ENCODE measurements at places on chromosomes 13 and 19. TPM values are rescaled to one million over a fixed set of nuclear protein-coding genes. Genes with fewer than 3 reads are reported as not detected.

DNA sequence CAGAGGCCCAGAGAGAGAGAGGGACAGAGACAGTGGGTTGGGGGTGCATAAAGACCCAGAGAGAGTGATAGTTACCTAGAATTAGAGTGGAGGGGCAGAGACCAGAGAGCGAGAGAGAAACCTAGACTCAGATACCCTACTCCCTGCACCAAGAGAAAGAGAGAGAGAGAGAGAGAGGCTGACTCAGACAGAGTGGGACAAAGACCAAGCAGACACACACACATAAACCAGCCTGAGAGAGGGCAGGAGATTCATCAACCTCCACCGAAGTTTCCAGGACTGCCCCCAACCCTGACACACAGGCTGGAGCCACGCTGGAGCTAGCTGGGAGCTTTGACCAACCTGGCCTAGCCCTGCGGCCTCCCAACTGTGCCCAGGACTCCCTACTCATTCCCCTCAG is 12.9 kb downstream of the SYT3 start:
- DNase-seq, result no peak

The TMEM221 gene
- total RNA-seq, result 0.18 TPM

DNA sequence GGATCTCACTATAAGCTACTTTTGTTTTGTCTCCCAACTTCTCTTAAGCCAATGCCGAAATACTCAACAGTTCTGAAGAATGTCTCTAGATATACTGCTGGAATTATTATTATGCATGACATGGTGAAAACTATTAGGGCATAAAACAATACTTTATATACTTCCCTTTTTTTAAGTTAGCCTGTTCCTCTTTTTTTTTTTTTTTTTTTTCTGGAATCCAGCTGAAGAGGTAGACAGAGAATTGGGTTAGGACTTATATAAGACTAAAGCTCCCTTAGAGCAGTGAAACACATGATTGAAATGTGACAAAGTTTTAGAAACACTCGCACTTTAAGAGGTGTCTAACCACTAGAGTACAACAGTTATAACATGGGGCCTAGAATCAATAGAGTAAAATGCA is 850.9 kb upstream of the PCDH9 start:
- DNase-seq, result no peak

GRCh38 chr13:27263438-27263837 is 7.2 kb upstream of the RASL11A start:
- DNase-seq, result no peak

GRCh38 chr19:35845215-35846037 is 6.9 kb downstream of the NPHS1 start:
- peak; percentile 50 for DNase-seq

GRCh38 chr19:51822946-51823345 is 28.0 kb downstream of the FPR3 start:
- DNase-seq, result no peak

DNA sequence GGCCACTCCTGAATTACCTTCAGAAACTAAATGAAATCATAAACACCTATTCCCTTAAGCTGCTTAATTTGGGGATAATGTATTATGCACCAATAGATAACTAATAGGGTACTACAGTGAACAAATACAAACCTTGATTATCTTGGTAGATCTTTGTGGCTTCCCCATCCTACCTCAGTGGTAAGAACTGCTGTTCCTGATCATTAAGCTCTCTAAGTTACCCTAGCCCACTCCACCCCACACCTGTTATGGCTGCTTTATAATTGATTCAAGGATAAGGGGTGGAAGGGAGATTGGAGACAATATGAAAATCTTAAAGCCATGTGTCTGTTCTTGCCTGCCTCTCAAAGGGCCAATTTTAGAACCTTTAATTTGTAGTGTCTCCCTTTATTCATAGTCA is 121.2 kb downstream of the LMO7 start:
- no peak for DNase-seq

DNA sequence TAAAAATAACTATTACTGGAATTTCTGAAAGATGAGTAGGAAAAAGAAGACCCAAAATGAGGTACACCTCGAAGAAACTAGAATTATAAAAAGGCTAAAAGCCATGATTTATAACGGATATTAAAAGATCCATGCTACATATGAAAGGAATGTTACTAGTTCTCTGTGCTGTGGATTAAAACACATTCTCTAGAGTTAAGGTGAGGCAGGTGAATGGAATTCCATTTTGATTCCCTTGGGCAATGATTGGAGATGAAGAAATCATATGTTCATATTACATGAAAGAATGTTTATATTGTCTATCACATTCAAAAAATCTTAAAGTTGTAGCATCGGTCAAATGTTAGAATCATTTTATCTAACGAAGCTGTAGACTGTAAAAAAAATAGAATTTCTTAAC is 783.7 kb downstream of the PCDH9 start:
- DNase-seq, result no peak

GRCh38 chr19:2494447-2495129 is 18.7 kb downstream of the GADD45B start:
- DNase-seq, result peak; percentile 82

The ITGBL1 gene
- 0.18 TPM for total RNA-seq

DNA sequence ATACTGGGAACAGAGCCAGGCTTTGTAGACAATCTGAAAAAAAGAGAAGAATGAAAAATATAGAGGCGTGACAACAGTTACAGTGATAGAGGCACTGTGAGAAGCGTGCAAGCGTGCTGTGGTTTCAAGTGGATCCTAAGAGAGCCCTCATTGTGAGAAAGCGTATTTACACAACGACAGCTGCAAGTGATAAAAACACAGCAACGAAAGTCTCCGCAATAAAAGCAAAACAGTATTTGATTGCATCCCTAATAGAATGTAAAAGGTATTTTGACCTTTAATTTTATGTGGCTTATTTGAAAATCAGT is 642.7 kb upstream of the ARGLU1 start:
- no peak for DNase-seq

The NOVA2 gene
- total RNA-seq, result 1.2 TPM

- peak; percentile 44 for DNase-seq
Measured at GRCh38 chr13:110525328-110526319, 35.9 kb downstream of the RAB20 start.

- DNase-seq, result no peak
Measured at GRCh38 chr13:40470660-40471059, 195.8 kb downstream of the FOXO1 start.

The FCAR gene
- total RNA-seq, result not detected

- DNase-seq, result no peak
Measured at GRCh38 chr13:102132777-102133295, 269.0 kb downstream of the FGF14 start.

- no peak for DNase-seq
Measured at GRCh38 chr13:68190818-68191217, 960.7 kb upstream of the PCDH9 start.

The CHMP2A gene
- 215 TPM for total RNA-seq

Data from left colon (tissue), 2 donors.